Astrocyte (in vitro differentiated cells and primary cell): ENCODE measurements at places on chromosomes 11 and 22. TPM values are rescaled to one million over a fixed set of nuclear protein-coding genes. Genes with fewer than 3 reads are reported as not detected.
A peak's percentile ranks its signal among the peaks of the same experiment; 100 is the strongest.

The DAGLA gene
- total RNA-seq, result 5.5 and 5.6 TPM in 2 replicates

DNA sequence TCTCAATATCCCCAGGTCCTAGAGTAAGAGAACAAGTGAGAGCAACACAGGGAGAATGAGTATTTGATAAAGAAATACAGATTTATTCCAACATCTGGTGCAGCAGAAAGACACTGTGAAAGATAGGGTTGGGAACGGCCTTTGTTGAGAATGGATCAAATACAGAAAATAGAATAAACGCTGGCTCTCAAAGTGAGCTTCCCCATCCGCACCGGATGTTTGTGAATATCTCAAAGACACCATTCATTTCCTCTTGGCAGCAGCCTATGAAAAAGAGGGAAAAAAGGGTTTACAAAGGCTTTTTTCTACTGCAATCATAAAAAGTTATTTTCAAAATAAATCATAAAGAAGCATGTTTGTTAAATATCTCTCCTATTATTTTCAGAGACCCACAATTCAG, 279.3 kb downstream of the CASP12 start:
- no peak overlapping the region for H3K4me3 ChIP-seq
- no peak overlapping the region for H3K27ac ChIP-seq
- peaks cover 8% of the 10 kb centered on the region for H3K4me1 ChIP-seq
- no peaks in the 10 kb centered on the region for H3K36me3 ChIP-seq
- no peak for DNase-seq

DNA sequence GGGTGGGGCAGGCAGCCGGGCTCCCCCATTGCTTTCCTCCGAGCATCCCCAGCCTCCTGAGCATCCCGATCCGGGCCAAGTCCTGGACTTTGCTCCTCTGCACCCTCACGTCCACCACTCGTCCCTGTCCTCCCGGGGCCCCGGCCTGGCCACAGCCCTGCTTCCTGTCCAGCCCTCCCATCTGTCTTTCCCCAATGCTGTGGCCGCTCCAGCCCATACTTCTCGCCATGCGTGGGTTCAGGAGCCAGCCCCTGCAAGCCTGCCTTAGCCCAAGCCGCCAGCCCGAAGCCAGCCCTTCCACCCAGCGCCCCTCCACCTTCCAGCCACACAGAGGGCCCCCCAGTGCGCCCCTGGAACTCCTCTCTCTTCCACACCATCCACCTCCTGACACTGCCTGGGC, 23.8 kb downstream of the MRPL23 start:
- no peak overlapping the region for H3K4me3 ChIP-seq
- H3K27ac ChIP-seq, result no peak overlapping the region
- H3K27me3 ChIP-seq, result no peaks in the 10 kb centered on the region
- H3K4me1 ChIP-seq, result no peaks in the 10 kb centered on the region

DNA sequence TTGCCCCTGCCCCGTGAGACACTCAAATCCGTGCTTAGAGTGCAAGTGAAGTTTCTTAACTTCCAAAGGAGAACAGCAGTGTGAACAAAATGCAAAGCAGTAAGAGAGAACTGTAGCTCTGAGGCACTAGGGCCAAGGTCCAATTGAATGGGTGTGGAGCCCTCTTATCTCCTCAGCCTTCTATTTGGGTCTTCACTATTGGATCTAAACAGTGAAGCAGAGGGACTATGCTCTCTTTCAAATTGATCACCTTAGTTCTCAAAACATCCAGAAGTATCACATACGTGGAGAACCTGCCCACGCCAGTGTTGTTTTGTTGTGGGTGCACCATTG, 49.6 kb downstream of the C22orf31 start:
- no peak overlapping the region for H3K27ac ChIP-seq
- H3K4me1 ChIP-seq, result no peaks in the 10 kb centered on the region
- no peak for DNase-seq
- no peaks in the 10 kb centered on the region for H3K27me3 ChIP-seq
- peaks cover 2% of the 10 kb centered on the region for H3K36me3 ChIP-seq

The SEZ6L gene
- 2.2 and 2.3 TPM in 2 replicates for total RNA-seq

The TMEM218 gene
- total RNA-seq, result 11.6 and 11.9 TPM in 2 replicates

- peaks cover 42% of the 10 kb centered on the region for H3K27me3 ChIP-seq
- peaks cover 5% of the 10 kb centered on the region for H3K4me1 ChIP-seq
- DNase-seq, result no peak
- H3K4me3 ChIP-seq, result no peak overlapping the region
- H3K27ac ChIP-seq, result no peak overlapping the region
- H3K36me3 ChIP-seq, result no peaks in the 10 kb centered on the region
Observed at GRCh38 chr11:117873828-117874125, 2.7 kb downstream of the FXYD6 start.

The ADORA2A gene
- 2.2 and 3.9 TPM in 2 replicates for total RNA-seq

DNA sequence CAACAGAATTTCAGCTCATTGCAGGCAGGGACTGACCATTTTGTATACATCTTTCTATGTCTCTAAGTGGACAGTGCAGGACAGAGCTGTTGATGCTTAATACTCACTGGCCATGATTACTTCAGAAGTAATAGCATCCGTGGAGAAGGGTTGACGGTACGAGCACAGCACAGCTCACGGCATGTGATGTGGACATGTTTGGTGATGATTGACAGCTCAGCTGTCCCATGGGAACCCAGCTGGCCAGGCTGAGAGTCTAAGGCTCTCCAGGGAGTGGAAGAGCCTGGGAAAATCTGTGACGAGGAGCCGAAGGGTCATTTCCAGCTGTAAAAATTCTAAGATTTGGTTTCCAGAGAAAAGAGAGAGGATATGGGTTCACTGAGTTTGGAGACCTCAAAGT, 198.2 kb downstream of the SNX19 start:
- no peaks in the 10 kb centered on the region for H3K36me3 ChIP-seq
- no peaks in the 10 kb centered on the region for H3K27me3 ChIP-seq
- H3K4me3 ChIP-seq, result no peak overlapping the region
- DNase-seq, result no peak
- H3K27ac ChIP-seq, result no peak overlapping the region

The OR2AG2 gene
- 0.07 and 0.27 TPM in 2 replicates for total RNA-seq

- no peaks in the 10 kb centered on the region for H3K36me3 ChIP-seq
- no peak overlapping the region for H3K4me3 ChIP-seq
- H3K4me1 ChIP-seq, result no peaks in the 10 kb centered on the region
- H3K27me3 ChIP-seq, result no peaks in the 10 kb centered on the region
Observed at GRCh38 chr11:63694596-63694995, 13.3 kb downstream of the RTN3 start.

The LMO2 gene
- total RNA-seq, result 0.67 and 1.8 TPM in 2 replicates

The KRTAP5-10 gene
- 0.34 TPM in 1 of 2 replicates, not detected in the other for total RNA-seq

The IFITM10 gene
- total RNA-seq, result 2.0 and 5.1 TPM in 2 replicates

The GAB2 gene
- total RNA-seq, result 10.5 and 18.2 TPM in 2 replicates

GRCh38 chr11:16096336-16096735, 260.0 kb downstream of the SOX6 start:
- no peak overlapping the region for H3K27ac ChIP-seq
- no peaks in the 10 kb centered on the region for H3K36me3 ChIP-seq
- no peaks in the 10 kb centered on the region for H3K27me3 ChIP-seq
- H3K4me1 ChIP-seq, result no peaks in the 10 kb centered on the region
- no peak overlapping the region for H3K4me3 ChIP-seq
- DNase-seq, result peak; percentile 22

DNA sequence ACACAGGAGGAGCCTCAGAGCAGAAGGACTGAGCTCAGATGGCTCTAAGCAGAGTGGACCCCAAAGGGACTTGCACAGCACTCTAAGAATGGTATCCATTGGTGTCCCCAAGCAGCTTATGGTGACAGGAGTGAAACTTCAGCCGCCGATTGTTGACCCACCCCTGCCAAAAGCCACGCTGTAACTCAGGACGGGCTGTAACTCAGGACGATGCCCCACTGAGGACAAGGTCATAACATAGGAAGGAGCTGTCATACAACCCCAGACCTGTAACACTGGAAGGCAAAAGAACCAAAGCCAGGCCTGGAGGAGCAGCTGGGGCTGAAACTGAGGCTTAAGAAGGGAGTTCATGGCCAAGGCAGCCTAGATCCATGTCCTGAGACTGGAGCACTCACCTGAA, 14.2 kb downstream of the CD59 start:
- H3K27ac ChIP-seq, result peak overlapping the region; percentile 98
- H3K27me3 ChIP-seq, result no peaks in the 10 kb centered on the region
- peaks cover 57% of the 10 kb centered on the region for H3K4me1 ChIP-seq
- H3K4me3 ChIP-seq, result peak overlapping the region; percentile 12

GRCh38 chr22:42842658-42843370, 14.3 kb downstream of the ARFGAP3 start:
- H3K27ac ChIP-seq, result no peak overlapping the region
- no peak for DNase-seq
- H3K4me3 ChIP-seq, result no peak overlapping the region
- H3K4me1 ChIP-seq, result peaks cover 27% of the 10 kb centered on the region
